ENCODE measurements at places on chromosomes 1 and 21.

DNA sequence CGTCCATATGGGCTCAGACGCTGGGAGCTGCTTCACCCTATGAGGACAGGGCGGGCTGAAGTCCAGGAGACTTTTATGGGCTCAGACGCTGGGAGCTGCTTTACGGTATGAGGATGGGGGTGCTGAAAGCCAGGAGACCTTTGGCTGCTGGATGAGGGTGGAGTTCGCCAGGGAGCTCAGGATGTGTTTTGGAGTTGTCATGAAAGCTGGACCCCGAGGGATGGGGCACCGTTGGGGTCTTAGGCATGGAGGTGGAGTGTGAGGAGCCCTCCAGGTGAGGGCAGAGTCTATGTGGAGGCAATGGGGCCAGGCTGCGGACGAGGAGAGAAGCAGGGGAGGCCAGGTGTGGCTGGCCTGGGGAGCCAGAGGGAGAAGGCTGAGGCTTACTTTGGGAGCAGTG, 27.5 kb downstream of the TRPM2 start:
- no peak for DNase-seq

DNA sequence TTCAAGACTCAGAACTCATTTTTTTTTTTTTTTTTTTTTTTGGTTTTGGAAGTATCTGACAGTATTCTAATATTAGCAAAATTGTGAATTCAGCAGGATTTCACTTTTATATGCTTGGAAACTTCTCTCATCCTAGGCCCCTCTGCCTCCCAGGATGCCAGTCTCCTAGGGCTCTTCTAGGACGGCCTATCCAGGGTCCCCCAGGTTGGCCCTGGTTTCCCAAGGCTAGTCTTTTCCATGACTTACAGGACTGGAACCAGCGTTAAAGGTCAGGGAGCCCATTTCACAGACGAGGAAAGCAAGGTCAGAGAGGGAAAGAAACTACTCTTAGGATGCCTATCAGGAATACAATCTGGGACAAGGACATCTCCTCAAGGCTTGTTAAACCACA, 412.5 kb downstream of the PTPRU start:
- no peak for DNase-seq

- no peak for DNase-seq
Observed at GRCh38 chr1:6770751-6771440, 14.4 kb upstream of the CAMTA1 start.

DNA sequence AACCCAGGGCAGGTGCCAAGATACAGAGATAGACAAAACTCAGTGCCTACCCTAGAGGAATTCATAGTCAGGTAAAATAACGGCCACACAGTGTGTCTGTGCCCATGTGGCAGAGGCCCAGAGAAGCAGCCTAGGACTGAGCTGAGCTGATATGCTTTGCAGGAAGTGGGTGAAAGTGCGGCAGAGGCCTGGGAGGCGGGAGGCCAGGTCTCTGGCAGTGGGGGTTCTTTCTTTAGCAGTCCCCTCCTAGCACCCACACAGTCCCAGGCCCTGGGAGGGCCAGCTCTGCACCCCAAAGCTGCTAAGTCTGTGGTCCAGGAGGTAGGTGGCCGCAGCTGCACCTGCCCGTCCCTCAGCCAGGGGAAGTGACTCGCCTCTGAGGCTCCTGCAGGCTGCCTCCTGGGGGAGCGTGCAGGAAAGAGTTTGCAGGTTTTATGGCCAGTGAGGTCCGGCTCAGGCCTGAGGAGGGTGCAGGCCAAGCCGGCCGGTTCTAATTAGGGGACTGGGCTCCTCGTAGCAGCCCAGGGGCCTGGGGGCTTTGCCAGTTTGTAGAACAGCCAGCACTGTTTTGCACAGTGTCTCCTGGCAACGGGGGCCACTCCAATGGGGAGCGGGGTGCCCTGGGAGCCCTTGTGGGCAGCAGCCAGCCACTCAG, 107.9 kb downstream of the SPSB1 start:
- DNase-seq: no peak

- no peak for DNase-seq
Observed at GRCh38 chr1:178126741-178127185, 32.9 kb downstream of the RASAL2 start.

DNA sequence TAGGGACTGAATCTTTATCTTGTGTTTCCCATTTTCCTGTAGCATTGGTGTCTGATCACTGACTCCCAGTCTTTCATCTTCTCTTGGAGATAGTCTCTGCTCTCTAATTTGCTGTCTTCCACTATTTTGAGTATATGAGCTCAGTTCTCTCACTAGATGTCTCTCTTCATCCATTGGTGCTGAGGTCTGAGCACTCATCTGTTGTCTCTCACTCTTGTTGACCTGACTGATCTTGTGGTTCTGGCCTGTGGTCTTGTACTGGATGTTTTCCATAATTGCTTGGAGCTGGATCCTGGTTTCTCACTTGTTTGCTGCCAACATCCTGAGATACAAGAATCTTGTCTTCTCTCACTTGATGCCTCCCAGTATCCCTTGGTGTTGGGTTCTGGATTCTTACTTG, 25.1 kb upstream of the S100A11 start:
- no peak for DNase-seq

GRCh38 chr1:9890224-9890731, 19.8 kb downstream of the CTNNBIP1 start:
- no peak for DNase-seq

GRCh38 chr1:41811051-41811795, 107.5 kb downstream of the HIVEP3 start:
- DNase-seq: no peak

- DNase-seq: no peak
Observed at GRCh38 chr1:153353226-153353947, 4.3 kb upstream of the S100A9 start.

DNA sequence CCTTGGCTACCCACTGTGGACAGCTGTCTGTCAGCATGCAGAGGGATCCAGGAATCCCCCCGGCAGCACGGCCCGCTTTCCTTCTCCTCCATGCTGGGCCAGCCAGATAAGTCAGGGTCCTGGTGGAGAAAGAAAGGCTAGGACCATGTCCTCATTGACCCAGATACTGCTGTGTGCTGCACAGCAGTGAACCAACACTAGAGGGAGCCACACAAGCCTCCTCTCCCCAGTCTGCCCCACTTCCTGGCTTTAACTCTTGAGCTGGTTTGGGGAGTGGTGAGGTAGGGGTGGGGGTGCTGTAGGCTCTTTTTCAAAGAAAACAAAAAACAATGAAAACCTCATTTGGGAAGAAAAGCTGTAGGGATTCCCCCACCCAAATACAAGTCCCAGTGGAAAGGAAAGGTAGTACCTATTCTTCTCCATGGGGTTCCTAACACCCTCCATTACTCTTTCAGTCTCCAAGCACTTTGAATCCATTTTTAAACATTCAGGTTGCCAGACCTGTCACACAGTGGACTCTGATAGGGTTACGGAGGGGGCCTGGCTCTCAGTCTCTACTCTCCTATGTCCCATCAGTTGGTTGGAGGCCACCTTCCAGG, 84.9 kb upstream of the CD1D start:
- DNase-seq: peak; percentile 60

GRCh38 chr1:24157918-24158481, 15.1 kb upstream of the IL22RA1 start:
- no peak for DNase-seq

DNA sequence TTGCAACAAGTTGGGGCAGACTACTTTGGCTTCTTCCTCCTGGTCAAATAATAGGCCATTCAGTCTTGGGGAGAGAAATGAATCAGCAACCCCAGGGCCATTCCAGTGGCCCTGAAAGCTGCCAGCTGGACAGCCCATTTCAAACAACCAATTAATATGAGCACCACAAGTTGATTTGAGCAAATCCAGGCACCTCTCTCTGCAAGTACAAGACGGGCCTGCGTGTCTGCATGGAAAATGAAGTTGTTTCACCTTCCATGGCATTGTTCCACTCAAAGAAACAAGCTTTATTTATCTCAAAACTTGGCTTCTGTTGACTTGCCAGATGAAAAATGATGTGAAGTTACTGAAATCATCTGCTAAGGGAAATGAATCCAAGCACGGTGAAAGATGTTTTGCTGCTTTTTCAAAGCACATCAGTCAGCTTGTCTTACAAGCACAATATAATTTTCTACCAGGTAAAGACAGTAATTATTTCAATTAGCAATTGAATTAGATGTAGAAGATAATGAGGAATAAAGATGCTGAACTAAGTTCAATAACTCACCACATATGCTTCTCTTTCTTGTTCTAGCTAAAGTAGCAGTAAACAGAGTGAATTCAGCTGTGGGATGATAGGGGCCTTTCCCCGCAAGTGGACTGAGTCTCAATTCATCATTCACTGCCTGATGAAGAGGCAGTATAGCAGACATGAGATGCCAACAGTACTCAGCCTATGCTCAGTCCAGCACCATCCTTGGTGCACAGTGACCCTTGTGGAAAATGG, 95.2 kb upstream of the SSX2IP start:
- DNase-seq: no peak

GRCh38 chr1:214414691-214415090, 133.7 kb downstream of the SMYD2 start:
- no peak for DNase-seq

DNA sequence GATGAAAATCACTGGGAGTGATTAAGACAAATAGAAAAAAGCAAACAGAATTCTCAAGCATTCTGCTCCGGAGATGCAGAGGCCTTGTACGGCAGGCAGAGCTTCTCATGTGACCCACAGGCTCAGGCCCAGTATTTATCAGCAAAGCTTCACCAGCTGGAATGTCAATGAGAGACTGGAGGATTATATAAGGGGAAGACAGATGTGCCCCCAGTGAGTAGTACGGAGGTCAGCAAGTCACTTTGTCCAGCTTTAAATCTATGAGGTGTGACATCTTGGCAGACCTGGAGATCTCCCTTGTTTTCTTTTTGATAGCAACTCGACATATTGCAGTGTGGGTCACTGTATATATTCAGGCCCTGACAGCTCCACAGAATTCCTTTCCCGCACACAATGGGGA, 106.8 kb downstream of the HHIPL2 start:
- DNase-seq: no peak

- no peak for DNase-seq
Observed at GRCh38 chr1:222040121-222040805, 298.4 kb upstream of the DUSP10 start.

GRCh38 chr1:25517476-25518394, 25.7 kb upstream of the LDLRAP1 start:
- no peak for DNase-seq

DNA sequence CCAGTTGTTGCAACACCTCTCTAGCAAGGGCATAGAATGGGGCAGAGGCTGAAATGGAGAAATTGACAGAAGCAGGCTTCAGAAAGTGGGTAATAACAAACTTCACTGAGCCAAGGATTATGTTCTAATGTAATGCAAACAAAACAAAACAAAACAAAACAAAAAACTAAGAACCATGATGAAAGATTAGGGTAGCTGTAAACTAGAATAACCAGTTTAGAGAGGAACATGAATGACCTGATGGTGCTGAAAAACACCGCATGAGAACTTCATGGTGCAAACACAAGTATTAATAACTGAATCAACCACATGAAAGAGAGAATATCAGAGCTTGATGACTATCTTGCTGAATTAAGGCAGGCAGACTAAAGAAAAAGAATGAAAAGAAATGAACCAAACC, 1707.7 kb downstream of the BRINP3 start:
- DNase-seq: no peak

- DNase-seq: no peak
Observed at GRCh38 chr1:180600343-180600742, 31.5 kb upstream of the XPR1 start.

DNA sequence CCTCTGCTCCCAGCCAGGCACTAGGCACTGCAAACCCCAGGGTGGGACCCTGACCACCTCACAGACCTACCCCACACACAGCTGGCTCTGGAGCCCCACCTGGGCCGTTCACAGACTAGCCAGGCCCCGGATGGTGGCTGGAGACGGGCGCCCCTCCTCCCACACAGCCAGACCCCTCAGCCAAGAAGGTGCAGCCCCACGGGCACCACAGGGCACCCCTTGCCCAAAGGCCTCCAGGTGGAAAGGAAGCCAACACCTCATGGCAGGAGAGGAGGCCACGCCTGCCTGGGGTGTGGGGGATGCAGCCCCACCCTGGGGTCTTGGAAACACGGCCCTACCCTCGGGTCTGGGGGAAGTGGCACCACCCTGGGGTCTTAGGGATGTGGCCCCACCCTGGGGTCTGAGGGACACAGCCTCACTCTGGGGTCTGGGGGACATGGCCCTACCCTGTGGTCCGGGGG, 44.6 kb downstream of the WNT9A start:
- no peak for DNase-seq

- no peak for DNase-seq
Observed at GRCh38 chr1:177640687-177641086, 329.2 kb downstream of the SEC16B start.

DNA sequence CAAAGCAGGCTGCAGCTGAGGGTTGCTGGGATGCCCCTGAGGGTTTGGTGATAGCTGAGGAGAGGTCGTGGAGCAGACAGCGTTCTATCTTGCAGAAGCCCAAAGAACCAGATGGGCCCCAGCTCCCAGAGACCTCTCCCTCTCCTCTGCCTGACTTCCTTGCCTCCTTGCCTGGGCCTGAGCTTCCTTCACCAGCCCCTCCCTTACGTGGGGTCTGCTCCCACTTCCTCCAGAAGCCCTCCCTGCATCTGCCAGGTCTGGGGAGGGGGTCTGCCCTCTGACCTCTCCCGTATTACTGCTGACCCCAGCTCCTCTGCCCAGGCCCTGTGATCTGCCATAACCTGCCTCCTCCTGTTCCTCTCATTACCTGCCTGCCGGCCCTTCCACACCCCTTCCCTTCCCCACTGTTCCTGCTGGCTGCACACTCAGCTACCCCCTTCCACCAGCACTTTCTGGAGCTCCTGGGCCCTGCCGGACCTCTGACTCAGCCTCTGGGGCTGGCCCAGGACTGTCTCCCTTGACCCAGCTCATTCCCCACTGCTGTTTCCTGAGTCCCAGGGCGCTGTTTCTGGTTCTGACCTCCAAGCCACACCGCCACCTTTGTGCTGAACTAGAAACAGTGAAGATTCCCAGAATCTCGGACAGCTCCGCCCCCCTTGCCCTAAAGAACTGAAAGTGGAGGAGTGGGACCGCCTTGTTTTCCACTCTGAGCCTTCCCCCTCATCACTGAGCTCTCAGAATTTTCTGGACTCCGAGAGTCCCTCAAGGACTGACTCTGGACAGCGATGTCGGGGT, 237.7 kb upstream of the C1orf174 start:
- DNase-seq: no peak

DNA sequence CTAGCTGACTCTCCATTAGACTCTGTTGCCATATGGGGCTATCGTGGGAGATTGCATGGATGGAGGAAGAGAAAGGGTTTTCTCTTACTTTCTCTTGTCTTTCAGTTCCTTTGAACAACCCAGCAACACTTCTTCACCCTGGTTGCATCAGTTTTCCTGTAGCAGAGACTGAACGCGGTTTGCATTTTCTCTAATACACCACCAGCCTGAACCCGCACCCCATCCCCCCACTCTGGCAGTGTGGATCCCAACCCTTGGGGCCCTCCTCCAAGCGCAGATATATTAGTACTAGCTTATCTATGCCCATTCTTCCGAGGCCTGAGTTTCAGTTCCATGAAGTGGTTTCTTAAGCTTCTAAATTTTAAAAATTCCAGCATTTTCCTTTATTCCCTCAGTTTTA, 12.6 kb downstream of the DR1 start:
- no peak for DNase-seq

DNA sequence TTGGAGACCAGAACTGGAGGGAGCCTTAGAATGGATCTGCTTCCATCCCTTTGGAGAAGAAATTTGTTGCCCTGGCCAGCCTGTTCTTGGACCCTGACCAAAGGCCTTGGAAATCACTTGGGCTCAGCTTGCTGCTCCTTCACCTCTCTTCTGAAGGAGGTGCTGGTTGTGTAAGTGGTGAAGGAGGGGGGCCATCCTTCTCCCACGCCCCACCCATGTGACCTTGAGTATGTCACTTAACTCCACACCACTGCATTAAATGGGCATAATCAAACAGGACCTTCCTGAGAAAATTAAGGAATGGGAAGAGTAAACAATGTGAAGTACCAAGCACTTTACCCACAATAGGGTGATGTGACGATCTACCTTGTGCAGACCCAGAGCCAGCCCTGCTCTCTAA, 68.3 kb upstream of the GJB5 start:
- DNase-seq: no peak

Data from GM19239 (cell line).